EH (cell line): ENCODE measurements at places on chromosomes 6 and 20.

GRCh38 chr6:3226481-3227362 is 731 bp downstream of the TUBB2B start:
- DNase-seq = peak; percentile 50

DNA sequence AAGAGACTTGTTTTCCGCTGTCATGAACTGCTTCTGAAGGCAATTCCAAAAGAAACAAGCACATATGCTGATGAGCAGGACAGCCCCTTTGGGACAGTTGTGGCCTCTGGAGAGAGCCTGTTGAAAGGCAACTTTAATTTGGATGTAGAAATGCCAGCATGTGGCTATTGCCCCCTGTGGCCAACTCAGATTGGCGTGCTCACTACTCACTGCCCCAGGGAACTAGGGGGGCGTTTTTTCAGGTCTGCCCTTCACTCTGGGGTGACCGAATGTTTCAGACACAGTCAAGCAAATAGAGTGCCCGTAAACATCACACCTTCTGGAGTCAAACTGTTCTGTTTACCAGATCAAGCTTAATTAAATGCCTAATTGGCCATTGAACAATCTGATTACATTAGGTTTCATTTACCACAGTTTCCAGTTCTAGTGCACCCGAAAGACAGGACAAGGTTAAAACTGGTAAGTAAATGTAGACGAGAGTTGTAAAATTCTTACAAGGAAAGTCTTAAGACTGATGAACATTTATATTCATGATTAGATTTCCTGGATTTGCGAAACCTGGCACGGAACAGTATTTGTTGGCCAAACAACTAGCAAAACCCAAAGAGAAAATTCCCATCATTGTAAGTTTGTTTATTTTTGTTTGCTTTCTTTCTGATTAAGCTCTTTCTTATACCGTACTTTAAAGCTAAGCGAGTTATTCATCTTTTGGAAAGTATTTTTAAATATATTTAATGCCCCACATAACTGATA is 75.9 kb upstream of the SYNJ2 start:
- DNase-seq = no peak

GRCh38 chr20:1982686-1983085 is 11.2 kb downstream of the PDYN start:
- no peak for DNase-seq

GRCh38 chr20:9052136-9052535 is 16.8 kb upstream of the PLCB4 start:
- no peak for DNase-seq

DNA sequence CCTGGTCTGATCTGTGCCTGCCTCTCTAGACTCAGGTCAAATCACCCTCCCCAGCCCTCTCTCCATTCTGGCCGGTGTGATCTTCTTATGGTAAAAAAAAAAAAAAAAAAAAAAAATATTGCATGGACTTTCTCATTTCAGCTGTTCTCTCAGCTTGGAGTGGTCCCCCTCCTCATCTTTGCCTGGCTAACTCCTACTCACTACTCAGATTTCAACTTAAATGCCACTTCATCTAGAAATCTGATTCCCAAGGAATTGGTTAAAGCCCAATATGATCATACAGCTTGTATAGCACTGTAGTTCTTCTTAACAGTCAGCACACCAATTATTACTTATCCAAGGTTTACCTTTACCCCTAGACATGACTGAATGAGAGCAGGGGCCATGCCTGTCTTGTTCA is 105.9 kb upstream of the CARMIL1 start:
- no peak for DNase-seq

DNA sequence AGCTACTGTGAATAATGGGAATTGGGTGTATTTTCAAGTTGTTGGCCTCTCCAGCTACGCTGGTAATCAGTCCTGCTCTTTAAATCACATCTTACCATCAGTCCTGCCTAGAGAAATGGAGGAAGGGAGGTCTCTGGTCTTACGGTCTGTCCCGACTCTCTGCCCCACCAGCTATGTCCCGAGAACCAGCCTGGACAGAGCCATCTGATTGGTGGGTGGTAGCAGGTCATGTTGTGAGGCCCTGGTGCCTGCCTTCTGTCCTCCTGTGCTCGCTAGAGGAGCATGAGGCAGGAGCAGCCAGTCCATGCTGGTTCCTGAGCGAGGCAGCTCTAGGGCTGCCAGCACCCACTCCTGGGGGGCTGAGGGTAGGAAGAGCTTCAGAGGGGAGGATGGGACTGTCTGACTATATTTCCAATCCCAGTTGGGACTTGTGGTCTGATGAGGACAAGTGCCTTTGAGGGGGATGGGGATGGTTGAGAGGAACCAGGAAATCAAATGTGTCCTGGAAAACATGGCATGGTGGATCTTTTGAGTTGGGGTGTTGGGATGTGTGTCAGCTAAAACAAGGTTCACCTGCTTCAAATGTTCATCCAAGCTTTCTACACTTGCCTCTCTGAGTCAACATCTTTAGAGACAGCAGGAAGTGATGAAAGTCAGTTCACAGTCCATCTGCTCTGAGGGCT is 33.0 kb downstream of the SYNJ2 start:
- peak; percentile 44 for DNase-seq

DNA sequence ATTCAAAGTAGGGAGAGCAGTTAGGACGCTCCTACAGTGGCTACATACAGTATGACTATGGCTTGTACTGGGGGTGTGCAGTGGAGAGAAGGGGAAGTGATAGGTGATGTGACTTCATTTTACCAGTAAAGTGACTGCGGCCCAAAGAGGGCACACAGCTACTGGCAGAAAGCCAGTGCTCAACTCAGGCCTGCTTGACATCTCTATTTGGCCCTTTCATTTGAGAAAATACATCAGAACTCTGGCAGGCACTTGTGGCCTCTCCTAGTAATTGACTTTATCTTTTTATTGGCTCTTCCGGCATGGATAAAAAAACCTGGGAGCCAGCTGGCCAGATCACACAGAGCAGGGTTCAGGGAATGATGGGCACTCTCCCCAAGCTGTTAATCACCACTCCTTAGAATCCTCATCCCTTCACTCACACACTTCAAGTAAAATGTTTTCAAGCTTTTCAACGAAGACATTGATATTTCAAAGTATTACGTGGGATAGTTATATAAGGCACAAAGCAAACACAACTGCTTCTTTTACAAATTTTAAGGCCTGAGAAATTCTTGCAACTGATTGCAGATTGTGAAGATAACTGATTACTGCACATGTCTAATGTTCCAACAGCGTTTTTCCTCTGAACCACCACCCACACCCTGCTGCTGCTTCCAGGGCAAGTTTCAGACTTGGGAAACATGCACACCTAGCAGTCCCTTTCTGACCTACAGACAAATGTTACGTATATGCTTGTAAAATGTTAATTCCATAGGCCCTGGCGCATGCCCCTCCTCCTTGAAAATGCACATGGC is 73.5 kb downstream of the TNFRSF21 start:
- no peak for DNase-seq

DNA sequence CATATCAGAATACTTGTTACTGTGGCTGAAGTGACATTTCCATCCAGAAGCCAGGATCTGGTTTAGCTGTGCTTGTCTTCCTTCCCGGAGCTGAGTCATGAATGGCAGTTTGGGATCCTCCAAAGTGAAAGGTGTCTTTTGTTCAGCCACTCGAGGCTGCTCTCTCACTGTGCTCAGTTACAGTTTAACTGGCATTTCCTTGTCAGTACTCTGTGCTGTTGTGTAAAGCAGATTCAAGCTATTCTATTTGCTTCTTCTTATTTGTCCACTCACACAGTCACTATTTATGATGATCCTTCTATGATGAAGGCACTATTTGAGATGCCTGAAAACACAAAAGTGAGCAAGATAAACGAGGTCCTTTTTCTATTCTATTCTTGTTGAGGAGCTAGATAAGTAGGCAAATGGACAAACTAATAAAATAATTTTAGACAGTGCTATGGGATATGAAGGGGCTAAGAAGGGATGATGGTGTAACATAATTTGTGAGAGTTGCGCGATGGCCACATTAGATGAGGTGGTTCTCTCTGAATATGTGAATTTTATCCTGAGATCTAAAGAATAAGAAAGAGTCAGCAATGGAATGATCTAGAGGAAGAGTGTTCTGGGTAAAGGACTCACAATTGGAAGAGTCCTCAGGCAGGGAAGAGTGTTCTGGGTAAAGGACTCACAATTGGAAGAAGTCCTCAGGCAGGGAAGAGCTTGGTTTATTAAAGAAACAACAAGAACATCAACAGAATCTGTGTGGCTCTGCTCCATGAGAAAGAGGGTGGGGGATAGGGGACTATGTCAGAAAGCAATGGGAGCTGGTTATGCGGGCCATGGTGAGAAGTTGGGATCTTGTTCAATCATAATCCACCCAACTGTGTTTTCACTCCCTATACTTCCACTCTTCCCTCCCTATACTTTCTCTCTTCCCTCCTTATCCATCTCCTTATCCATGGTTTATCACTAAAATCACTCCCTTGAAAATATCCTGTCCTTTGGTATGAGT is 40.1 kb downstream of the CYP24A1 start:
- DNase-seq = peak; percentile 63

- no peak for DNase-seq
These were observed 54.9 kb upstream of the SMOC2 start for GRCh38 chr6:168385858-168386735.

- DNase-seq = peak; percentile 59
These were observed at the start of gene GMPR for GRCh38 chr6:16238057-16238962. Gene GMPR, plus strand, starts transcription at chr6:16238587. Its CDS starts 107 bp downstream, at chr6:16238694.

- DNase-seq = peak; percentile 65
These were observed 15.0 kb downstream of the RAB23 start for GRCh38 chr6:57207141-57207540.

- DNase-seq = no peak
These were observed 519.6 kb downstream of the DOK5 start for GRCh38 chr20:54995011-54995410.
